ENCODE measurements at places on chromosomes 1 and 21. TPM values are rescaled to one million over a fixed set of nuclear protein-coding genes. Genes with fewer than 3 reads are reported as not detected.

Gene AMY1A
- total RNA-seq = not detected

Gene METTL13
- total RNA-seq = 19.2 TPM

Gene PRAMEF18
- not detected for total RNA-seq

Gene EDN2
- total RNA-seq = not detected

Gene SLFNL1
- total RNA-seq = 0.17 TPM

Gene LCE2C
- not detected for total RNA-seq

Gene PLA2G2D
- not detected for total RNA-seq

Gene S100B
- not detected for total RNA-seq

Gene PPFIA4
- total RNA-seq = 0.11 TPM

Gene ACTL8
- total RNA-seq = not detected

Gene MARK1
- 4.1 TPM for total RNA-seq

Gene MYOC
- not detected for total RNA-seq
